ENCODE measurements at places on chromosomes 4 and X. TPM values are rescaled to one million over a fixed set of nuclear protein-coding genes. Genes with fewer than 3 reads are reported as not detected.

ANKRD17 gene
- total RNA-seq = 63.8 TPM

ARAP2 gene
- total RNA-seq = 71.6 TPM

ASB12 gene
- total RNA-seq = not detected

REELD1 gene
- total RNA-seq = 1.6 TPM

HSD17B13 gene
- total RNA-seq = 0.54 TPM

KLHL4 gene
- 2.8 TPM for total RNA-seq

REPS2 gene
- total RNA-seq = 7.2 TPM

HPGD gene
- total RNA-seq = 16.5 TPM

GAGE13 gene
- total RNA-seq = not detected

ODAPH gene
- total RNA-seq = not detected

CENPC gene
- 60.2 TPM for total RNA-seq

GPR50 gene
- total RNA-seq = not detected

RAB40A gene
- 0.75 TPM for total RNA-seq

SHOX gene
- not detected for total RNA-seq

CHST7 gene
- 14.6 TPM for total RNA-seq

NHS gene
- 1.8 TPM for total RNA-seq

UCP1 gene
- not detected for total RNA-seq

MMRN1 gene
- 5.6 TPM for total RNA-seq

GYG2 gene
- total RNA-seq = 0.30 TPM

IGFBP7 gene
- 450 TPM for total RNA-seq

UGT2A1 gene
- not detected for total RNA-seq

PCDH19 gene
- 0.09 TPM for total RNA-seq

HAND2 gene
- total RNA-seq = 2.6 TPM

PNMA6A gene
- total RNA-seq = 1.0 TPM

CENPVL1 gene
- not detected for total RNA-seq

PABPC5 gene
- total RNA-seq = 3.3 TPM

ASMT gene
- total RNA-seq = 0.64 TPM

MAGEA12 gene
- total RNA-seq = not detected

GDPD2 gene
- total RNA-seq = 68.6 TPM

PRRG3 gene
- 1.5 TPM for total RNA-seq

NR0B1 gene
- total RNA-seq = not detected

TMPRSS11D gene
- total RNA-seq = not detected

MID1IP1 gene
- total RNA-seq = 19.4 TPM

PPP4R3C gene
- total RNA-seq = not detected

GPRASP3 gene
- 4.2 TPM for total RNA-seq

PNMA6F gene
- total RNA-seq = not detected

F8A2 gene
- not detected for total RNA-seq

TAF7L gene
- total RNA-seq = not detected

SPANXN3 gene
- not detected for total RNA-seq
